ENCODE measurements at places on chromosomes 4 and X.

GRCh38 chr4:87732033-87732765 is 67.2 kb upstream of the IBSP start:
- no peak for DNase-seq

- DNase-seq, result peak; percentile 20
These were observed 47.9 kb upstream of the PACRGL start for GRCh38 chr4:20652226-20652885.

- DNase-seq, result no peak
These were observed 3.2 kb upstream of the KLF8 start for GRCh38 chrX:56228914-56229313.

- peak; percentile 10 for DNase-seq
These were observed 153.9 kb upstream of the TENM3 start for GRCh38 chr4:182089326-182089725.

DNA sequence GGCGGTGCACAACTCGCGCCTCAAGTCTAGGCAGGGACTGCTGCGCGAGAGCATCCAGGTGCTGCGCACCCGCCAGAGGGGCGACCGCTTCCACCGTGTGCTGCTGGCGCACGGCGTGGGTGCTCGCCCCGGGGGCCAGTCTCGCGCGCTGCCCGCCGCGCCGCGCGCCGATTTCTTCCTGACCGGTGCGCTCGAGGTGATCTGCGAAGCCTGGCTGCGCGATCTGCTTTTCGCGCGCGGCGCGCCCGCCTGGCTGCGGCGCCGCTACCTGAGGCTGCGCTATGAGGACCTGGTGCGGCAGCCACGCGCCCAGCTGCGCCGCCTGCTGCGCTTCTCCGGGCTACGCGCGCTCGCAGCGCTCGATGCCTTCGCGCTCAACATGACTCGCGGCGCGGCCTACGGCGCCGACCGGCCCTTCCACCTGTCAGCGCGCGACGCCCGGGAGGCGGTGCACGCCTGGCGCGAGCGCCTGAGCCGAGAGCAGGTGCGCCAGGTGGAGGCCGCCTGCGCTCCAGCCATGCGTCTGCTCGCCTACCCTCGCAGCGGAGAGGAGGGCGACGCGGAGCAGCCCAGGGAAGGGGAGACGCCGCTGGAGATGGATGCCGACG is 1.3 kb downstream of the CHST7 start:
- no peak for DNase-seq

GRCh38 chrX:65994519-65995506 is 45.1 kb downstream of the VSIG4 start:
- no peak for DNase-seq

- DNase-seq, result peak; percentile 27
These were observed 163.1 kb downstream of the ARAP2 start for GRCh38 chr4:36081185-36081584.

GRCh38 chr4:43369036-43369594 is 476.6 kb downstream of the GRXCR1 start:
- DNase-seq, result no peak

- no peak for DNase-seq
These were observed 425.3 kb downstream of the SPRY1 start for GRCh38 chr4:123821861-123822260.

DNA sequence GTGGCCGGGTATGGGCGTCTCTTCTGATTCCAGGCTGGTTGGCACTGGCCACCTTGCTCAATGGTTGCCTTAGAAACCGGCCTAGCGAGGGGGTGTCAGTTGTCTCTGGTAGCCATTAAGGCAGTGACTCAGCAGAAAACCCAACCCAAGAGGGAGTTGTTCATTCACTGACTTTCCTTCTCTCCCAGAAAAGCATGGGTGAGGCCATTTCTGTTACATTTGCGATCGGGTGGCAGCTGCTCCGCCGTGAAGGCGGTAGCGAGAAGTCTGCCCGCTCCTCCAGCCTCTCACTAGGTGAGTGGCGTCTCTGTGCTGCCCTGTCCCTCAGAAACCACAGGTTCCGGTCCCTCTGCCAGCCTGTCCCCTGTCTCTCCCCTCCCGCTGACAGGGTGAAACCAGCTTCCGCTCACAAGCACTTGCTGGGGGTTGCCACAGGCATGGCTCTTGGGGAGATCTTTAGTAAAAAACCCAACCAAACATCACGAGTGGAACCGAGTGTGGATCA is 17.4 kb downstream of the IRAK1 start:
- peak; percentile 77 for DNase-seq

GRCh38 chrX:123399709-123400108 is 215.6 kb downstream of the GRIA3 start:
- DNase-seq, result no peak

DNA sequence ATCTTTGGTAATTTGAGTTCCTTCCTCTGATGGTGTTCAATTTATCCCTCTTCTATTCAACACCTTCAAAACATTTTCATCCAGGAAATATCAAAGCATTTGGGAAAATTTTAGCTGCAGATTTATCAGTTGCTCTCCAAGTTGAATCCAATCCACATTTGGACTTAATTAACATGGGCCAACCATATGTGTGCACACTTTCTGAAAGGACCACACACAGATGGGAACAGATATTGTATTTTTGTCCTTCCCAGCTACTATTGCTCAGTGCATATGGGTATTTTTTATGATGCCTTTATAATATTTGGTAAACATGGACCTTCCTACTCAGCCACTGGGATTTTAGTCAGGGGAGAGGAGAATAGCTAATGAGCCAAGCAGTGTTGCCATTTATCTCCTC is 65.2 kb downstream of the GLRA2 start:
- DNase-seq, result no peak

GRCh38 chr4:104248726-104249125 is 246.0 kb downstream of the CXXC4 start:
- no peak for DNase-seq

DNA sequence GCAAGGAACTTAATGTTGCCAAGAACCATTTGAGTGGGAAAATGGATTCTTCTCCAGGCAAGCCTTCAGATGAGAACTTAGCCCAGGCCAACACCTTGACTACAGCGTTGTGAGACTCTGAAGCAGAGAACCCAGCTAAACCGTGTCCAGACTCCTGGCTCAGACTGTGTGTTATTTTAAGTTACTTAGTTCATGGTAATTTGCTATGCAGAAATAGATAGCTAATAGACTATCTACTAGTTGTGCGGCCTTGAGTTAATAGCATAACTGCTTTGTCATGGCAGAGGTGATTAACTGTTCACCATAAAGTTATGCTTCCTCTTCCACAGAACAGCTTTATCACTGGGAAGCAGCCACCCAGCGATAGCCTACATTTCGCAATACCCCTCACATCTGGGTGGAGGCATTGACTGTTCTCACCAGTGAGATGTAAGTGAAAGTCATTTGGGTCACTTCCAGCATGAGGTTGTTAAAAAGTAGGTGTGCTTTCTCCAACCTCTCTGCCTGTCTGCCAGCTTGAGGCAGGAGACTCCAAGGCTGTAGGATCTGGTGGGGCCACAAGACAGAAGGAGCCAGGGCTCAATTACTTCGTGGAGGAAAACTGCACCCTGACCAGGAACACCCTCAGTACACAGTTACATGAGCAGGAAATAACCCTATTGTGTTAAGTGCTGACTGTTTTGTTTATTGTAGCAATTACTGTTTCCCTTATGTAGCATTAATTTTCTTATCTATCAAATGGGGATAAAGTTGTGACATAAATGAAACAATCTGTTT is 94.2 kb downstream of the GPAT3 start:
- DNase-seq, result peak; percentile 98

DNA sequence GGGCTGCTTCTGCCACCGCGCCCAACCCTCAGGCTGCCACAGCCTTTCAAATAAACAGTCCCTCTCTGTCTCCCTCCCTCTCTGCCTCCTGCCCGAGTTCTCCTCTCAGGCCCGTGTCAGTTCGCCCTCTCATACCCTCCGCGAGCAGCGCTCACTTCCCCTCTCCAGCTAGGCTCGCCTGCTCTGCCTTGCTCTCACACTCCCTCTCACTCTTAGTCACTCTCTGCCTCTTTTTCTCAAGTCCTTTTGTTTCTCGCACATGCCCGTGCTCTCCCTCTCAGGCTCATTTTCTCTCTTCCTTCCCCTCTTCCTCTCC is 3.2 kb downstream of the EFNB1 start:
- DNase-seq, result peak; percentile 40

GRCh38 chr4:180811556-180811955 is 1431.6 kb upstream of the TENM3 start:
- DNase-seq, result peak; percentile 37
